Stimulated activated CD8-positive, alpha-beta memory T cell treated with anti-CD3 and anti-CD28 coated beads, Interleukin-7, amount 100 ng/mL, for 48 hours (primary cell): ENCODE measurements at places on chromosomes 12 and 14.

DNA sequence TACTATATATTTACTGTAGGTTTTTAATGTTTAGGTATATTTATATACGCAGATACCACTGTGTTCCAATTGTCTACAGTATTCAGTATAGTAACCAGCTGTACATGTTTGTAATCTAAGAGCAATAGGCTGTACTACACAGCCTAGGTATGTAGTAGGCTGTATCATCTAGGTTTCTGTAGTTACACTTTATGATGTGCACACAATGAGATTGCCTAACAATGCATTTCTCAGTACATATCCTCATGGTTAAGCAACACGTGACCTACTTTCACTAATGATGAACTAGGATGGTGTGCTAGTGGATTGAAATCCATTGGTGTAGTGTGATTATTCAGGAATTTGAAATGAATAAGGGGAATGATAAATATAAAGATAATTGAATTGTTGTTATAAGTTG is 77.7 kb downstream of the ETNK1 start:
- DNase-seq: no peak

- DNase-seq: no peak
Observed at GRCh38 chr12:8156845-8157244, at the start of gene ZNF705A. Gene ZNF705A (plus strand): TSS chr12:8157015. CDS start chr12:8172626, 15,611 bp downstream.

DNA sequence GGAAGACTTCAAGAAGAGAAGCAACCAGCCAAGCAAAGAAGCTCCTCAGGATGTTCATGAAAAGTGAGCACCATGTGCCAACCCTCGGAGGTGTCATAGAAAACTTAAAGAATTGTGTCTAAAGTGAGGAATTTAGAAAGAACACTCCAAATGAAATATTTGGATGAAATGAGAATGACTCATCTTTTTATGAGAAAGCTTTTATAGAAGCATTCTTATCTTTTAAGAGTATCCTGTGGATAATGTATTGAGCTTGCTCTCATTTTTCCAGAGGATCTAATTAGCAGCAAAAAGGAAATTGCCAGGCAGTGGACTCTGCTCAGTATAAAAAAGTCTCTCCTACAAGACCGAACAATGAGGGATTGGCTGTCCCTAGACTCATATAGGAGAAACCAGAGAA is 454.9 kb downstream of the LRIG3 start:
- no peak for DNase-seq

DNA sequence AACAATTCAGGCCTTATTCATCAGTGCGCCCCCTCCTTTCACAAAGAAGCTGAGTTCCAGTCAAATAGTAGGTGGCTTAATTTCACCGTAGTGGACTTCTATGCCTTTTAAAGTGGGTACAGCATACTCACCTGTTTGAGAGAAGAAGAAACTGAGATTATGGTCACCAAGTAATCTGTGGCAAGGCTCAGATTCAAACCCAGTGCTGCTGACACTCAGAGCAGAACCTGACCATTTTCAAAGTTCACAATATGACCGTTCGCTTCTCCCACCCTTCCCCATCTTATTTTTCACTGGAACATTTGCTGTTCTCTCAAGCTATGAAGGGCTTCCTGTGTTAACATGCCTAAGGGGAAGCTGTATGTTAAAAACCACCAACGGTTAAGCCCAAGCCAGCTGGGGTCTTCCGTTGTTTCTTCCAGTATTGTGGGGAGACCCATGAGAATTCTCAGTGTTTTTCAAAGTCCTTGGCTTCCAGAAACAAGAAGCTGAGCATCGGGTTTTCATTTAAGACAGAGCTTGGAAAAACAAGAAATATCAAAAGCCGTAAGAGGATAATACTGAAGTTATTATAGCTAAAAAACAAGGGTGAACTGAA is 6.1 kb upstream of the PSMA6 start:
- no peak for DNase-seq

GRCh38 chr12:126248871-126249403 is 1183.7 kb downstream of the AACS start:
- no peak for DNase-seq

- no peak for DNase-seq
Observed at GRCh38 chr12:58364389-58365086, 423.2 kb downstream of the ATP23 start.

DNA sequence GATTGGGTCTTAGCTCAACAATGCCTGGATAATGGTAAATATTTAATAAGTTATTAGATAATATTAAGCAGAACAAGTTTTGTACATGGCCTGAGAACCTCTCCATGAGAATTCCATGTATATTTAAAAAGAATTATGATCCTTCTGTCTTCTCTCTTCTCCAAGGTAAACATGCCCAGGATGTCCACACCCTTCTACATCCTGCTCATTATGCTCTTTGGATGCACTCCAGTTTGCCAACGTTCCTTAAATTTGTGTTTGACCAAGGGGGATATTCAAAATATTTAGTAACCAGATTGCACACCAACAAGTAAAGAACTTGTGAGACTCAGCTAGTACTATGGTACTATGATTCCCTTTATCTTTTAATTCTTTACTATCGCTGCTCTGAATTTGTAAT is 44.8 kb upstream of the ERGIC2 start:
- DNase-seq: no peak

- DNase-seq: no peak
Observed at GRCh38 chr14:70714055-70714550, 72.4 kb downstream of the TTC9 start.
